ENCODE measurements at places on chromosomes 4 and X.

- H3K27ac ChIP-seq = no peak overlapping the region
- no peaks in the 10 kb centered on the region for H3K27me3 ChIP-seq
- H3K4me3 ChIP-seq = no peak overlapping the region
- H3K4me1 ChIP-seq = no peaks in the 10 kb centered on the region
These were observed 80.7 kb upstream of the PSAPL1 start for GRCh38 chr4:7515390-7515902.

- H3K36me3 ChIP-seq = no peaks in the 10 kb centered on the region
- no peak for DNase-seq
- no peaks in the 10 kb centered on the region for H3K27me3 ChIP-seq
- no peak overlapping the region for H3K27ac ChIP-seq
- no peak overlapping the region for H3K4me3 ChIP-seq
These were observed 258.7 kb downstream of the GRIA3 start for GRCh38 chrX:123442764-123443163.

DNA sequence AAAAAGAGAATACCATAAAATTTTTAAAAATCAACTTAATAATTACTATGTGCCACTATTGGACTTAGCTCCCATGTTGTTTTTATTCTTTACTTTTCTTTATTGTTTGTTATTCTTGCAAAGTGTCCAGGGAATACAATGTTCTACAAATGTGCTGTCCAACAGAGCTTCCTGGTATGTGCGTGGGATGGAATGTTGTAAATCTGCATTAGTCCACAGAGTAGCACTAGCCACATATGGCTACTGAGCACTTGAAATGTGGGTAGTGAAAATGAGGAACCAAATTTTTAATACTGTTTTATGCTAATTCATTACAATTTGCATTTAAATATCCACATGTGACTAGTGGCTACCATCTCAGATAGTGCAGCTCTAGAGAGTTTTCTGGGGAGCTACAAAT, 14.3 kb upstream of the CORIN start:
- H3K36me3 ChIP-seq = no peaks in the 10 kb centered on the region
- no peak overlapping the region for H3K4me3 ChIP-seq
- H3K27ac ChIP-seq = no peak overlapping the region
- no peaks in the 10 kb centered on the region for H3K4me1 ChIP-seq

DNA sequence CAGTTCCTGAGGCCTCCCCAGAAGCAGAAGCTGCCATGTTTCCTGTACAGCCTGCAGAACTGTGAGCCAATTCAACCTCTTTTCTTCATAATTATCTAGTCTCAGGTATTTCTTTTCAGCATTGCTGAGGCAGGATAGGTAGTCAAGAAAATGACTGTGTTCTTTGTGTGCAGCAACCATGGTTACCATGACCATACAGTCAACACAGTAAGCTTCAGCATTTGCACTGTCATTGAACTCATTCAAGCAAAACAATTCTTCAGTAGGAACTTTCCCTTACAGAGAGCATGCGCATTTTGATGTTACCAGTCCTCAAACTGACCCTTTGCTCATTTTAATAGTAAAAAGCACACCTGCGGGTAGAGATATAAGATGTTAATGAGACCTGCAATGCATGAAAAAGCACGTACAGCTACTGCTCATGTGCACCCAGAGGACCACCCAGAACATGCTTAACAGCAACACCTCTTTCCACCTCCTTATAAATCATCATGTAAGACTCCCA, 180.8 kb downstream of the PRKX start:
- no peak overlapping the region for H3K4me3 ChIP-seq
- no peaks in the 10 kb centered on the region for H3K27me3 ChIP-seq
- no peak overlapping the region for H3K27ac ChIP-seq

DNA sequence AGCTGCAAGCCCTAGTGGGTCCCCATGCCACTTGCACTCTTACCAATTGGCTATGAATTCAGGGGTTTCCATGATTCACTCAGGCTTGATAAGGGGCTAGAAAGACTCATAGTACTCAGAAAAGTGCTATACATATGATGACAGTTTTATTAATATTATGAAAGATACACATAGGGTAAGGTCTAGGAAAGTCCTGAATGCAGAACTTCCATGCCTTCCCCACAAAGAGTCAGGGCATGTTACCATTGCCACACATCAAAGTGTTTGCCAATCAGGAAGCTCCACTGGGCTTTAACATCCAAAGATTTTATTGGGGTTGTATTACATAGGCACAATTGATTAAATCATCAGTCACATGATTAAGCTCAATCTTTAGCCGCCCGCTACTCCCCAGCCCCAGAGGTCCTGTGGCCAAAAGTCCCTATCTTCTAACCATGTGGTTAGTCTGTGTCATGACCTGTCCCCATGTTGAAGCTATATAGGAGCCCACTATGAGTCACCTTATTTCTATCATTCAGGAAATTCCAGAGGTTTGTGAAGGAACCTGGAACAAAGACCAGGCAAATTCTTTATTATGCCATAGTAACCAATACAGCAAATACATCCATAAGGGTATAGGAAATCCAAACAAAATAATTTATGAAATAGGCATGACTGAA, 635.6 kb downstream of the STPG2 start:
- H3K36me3 ChIP-seq = no peaks in the 10 kb centered on the region
- no peak overlapping the region for H3K4me3 ChIP-seq

GRCh38 chr4:113537628-113538027, 223.9 kb downstream of the CAMK2D start:
- H3K36me3 ChIP-seq = no peaks in the 10 kb centered on the region
- no peak for DNase-seq
- no peaks in the 10 kb centered on the region for H3K27me3 ChIP-seq
- no peak overlapping the region for H3K27ac ChIP-seq
- no peaks in the 10 kb centered on the region for H3K4me1 ChIP-seq
- H3K4me3 ChIP-seq = no peak overlapping the region

GRCh38 chr4:141347684-141348083, 127.0 kb downstream of the ZNF330 start:
- no peak overlapping the region for H3K4me3 ChIP-seq
- DNase-seq = no peak
- no peaks in the 10 kb centered on the region for H3K36me3 ChIP-seq
- no peaks in the 10 kb centered on the region for H3K27me3 ChIP-seq

- H3K27ac ChIP-seq = no peak overlapping the region
- H3K4me3 ChIP-seq = no peak overlapping the region
- no peaks in the 10 kb centered on the region for H3K27me3 ChIP-seq
- no peaks in the 10 kb centered on the region for H3K4me1 ChIP-seq
- DNase-seq = no peak
These were observed 32.1 kb upstream of the SMARCA5 start for GRCh38 chr4:143481361-143481760.

DNA sequence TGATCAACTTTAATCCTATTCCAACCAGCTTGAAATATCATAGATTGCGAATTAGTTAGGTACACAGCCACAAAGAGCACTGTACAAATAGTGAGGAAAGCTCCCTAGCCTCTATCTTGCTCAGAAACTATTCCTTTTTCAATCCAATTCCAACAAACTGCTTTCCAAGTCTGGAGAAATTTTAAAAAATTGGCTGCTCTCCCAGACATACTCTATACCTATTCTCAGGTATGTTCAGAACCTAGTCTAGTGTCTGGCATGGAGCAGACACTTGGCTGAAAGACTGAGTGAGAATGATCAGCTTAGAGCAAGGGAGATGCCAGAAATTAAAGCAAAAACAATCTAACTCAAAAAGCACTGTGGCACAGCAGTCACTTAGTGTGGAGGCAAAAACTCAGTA, 105.9 kb downstream of the SLC10A7 start:
- no peak overlapping the region for H3K27ac ChIP-seq
- DNase-seq = no peak
- H3K4me3 ChIP-seq = no peak overlapping the region

GRCh38 chrX:24260842-24261550, 52.9 kb downstream of the SUPT20HL2 start:
- no peaks in the 10 kb centered on the region for H3K36me3 ChIP-seq
- no peaks in the 10 kb centered on the region for H3K4me1 ChIP-seq
- no peaks in the 10 kb centered on the region for H3K27me3 ChIP-seq

DNA sequence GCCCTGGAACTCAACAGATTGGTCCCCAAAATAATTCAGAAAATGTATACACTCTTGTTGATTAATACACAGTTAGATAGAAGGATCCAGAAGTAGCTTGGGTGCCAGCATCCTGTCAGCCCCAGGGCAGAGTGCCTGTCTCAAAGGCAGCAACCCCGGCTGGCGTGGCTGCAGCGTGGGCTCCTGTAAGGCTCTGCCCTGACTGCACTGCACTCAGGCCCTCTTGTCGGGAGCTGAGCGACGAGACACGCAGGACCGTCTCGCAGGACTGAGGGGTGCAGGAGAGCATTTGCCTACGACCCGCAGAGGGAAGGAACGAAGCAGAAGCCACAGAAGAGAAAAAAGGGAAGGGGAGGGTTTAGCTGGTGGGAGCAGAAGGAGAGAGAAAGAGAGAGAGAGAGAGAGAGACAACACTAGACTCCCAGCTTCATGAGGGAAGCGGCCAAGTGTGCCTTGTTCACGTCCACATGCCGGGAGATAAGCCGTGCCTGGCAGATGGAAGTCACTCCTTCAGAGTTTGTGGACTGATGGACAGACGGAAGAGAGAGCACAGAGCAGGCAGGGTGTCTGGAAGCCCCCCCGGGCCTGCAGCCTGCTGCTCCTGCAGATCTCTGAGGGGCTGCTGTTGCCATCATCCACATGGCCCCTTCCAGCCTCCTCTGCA, 38.7 kb upstream of the HELT start:
- no peak overlapping the region for H3K27ac ChIP-seq
- no peak for DNase-seq
- no peak overlapping the region for H3K4me3 ChIP-seq
- H3K36me3 ChIP-seq = no peaks in the 10 kb centered on the region
- no peaks in the 10 kb centered on the region for H3K27me3 ChIP-seq

GRCh38 chrX:11375614-11376119, 82.5 kb downstream of the AMELX start:
- peak overlapping the region; percentile 16 for H3K27ac ChIP-seq
- no peak overlapping the region for H3K4me3 ChIP-seq
- no peaks in the 10 kb centered on the region for H3K27me3 ChIP-seq
- H3K36me3 ChIP-seq = no peaks in the 10 kb centered on the region
- H3K4me1 ChIP-seq = no peaks in the 10 kb centered on the region

DNA sequence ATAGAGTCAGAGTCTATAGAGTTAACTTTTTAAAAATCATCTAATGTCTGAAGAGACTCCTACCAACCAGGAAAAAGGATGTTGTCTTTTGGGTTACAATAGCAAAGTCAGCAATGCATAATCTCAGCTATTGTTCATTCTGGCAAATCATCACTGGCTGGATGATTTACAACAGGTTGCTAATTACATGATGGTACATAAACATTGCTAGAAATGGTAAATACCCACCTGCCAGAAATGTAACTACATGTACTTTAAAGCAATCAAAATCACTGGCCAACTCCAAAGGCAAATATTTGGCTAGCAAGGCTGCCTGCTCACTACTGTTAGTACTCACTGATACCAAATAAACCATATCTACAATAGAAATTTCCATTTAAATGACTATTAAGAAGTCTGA, 91.1 kb downstream of the PPP3CA start:
- DNase-seq = no peak
- H3K27ac ChIP-seq = no peak overlapping the region
- H3K4me1 ChIP-seq = peaks cover 18% of the 10 kb centered on the region

DNA sequence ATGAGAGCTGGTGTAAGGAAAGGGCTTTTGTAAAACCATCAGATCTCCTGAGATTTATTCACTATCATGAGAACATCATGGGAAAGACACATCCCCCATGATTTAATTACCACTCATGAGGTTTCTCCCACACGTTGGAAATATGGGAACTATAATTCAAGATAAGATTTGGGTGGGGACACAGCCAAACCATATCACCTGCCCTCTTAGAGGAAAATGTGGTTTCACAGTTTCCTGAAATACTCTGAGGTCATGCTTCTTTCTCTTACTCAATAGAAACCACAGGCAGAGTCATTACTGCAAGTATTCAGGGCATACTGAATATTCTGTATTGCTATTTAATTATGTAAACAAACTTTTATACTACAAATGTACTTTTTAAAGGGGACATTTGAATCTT, 1453.3 kb downstream of the PCDH18 start:
- DNase-seq = no peak
- H3K36me3 ChIP-seq = no peaks in the 10 kb centered on the region
- no peaks in the 10 kb centered on the region for H3K27me3 ChIP-seq
- no peak overlapping the region for H3K27ac ChIP-seq

DNA sequence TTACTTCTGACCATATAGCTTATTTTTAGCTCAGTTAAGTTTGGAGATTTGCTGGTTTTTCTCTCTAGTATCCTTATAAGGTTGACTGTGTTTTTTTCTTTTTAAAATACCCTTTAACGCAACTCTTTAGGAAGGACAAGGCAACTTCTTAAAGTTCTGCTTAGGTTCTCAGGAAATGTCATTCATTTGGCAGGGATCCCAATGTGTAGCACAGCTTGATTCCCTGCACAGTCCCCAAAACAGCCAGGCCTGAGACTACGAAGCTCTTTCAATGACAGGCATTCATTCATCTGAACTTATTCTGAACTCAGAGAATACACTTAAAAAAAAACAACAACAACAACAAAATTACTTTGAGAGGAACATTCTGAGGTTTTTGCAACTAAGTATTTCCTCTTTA, 1765.8 kb downstream of the PCDH7 start:
- no peaks in the 10 kb centered on the region for H3K27me3 ChIP-seq
- no peak overlapping the region for H3K4me3 ChIP-seq
- DNase-seq = no peak
- no peaks in the 10 kb centered on the region for H3K36me3 ChIP-seq

- H3K27me3 ChIP-seq = no peaks in the 10 kb centered on the region
- H3K36me3 ChIP-seq = no peaks in the 10 kb centered on the region
- H3K4me1 ChIP-seq = no peaks in the 10 kb centered on the region
- H3K27ac ChIP-seq = no peak overlapping the region
These were observed 92.4 kb upstream of the SORBS2 start for GRCh38 chr4:185904381-185904780.

DNA sequence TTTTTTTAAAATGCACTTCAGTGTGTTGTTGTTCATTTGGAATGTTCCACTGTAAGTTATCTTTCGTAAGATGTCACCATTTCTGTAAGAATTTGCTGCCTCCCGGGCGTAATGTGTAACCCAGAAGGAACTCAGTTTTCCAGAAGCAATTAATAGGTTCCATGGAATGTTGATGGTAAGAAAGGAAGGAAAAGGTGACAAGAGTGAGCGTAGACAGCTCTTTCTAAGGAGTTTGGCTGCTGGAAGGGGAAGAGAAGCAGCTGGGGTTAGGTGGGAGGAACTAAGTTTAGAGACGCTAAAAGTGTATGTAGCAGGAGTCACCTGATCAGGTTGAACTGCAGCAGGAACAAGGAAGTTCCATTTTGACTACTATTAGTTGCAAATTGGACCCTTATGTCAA, 35.9 kb downstream of the PNMA5 start:
- no peak overlapping the region for H3K4me3 ChIP-seq
- peaks cover 4% of the 10 kb centered on the region for H3K4me1 ChIP-seq
- DNase-seq = no peak
- H3K27me3 ChIP-seq = no peaks in the 10 kb centered on the region
- peak overlapping the region; percentile 54 for H3K27ac ChIP-seq
- no peaks in the 10 kb centered on the region for H3K36me3 ChIP-seq

- H3K36me3 ChIP-seq = no peaks in the 10 kb centered on the region
- H3K4me3 ChIP-seq = no peak overlapping the region
- DNase-seq = peak; percentile 70
- H3K4me1 ChIP-seq = peaks cover 42% of the 10 kb centered on the region
- H3K27me3 ChIP-seq = no peaks in the 10 kb centered on the region
These were observed 124.7 kb downstream of the CAMK2D start for GRCh38 chr4:113636877-113637276.

- H3K4me3 ChIP-seq = no peak overlapping the region
- no peak overlapping the region for H3K27ac ChIP-seq
- H3K27me3 ChIP-seq = no peaks in the 10 kb centered on the region
- DNase-seq = no peak
- no peaks in the 10 kb centered on the region for H3K36me3 ChIP-seq
These were observed 73.3 kb downstream of the RBM46 start for GRCh38 chr4:154854362-154854761.

All from CD8-positive, alpha-beta memory T cell (primary cell).